ENCODE measurements at places on chromosomes 16 and 17.

GRCh38 chr16:67613808-67614207, 31.1 kb upstream of the CARMIL2 start:
- DNase-seq: peak; percentile 6

DNA sequence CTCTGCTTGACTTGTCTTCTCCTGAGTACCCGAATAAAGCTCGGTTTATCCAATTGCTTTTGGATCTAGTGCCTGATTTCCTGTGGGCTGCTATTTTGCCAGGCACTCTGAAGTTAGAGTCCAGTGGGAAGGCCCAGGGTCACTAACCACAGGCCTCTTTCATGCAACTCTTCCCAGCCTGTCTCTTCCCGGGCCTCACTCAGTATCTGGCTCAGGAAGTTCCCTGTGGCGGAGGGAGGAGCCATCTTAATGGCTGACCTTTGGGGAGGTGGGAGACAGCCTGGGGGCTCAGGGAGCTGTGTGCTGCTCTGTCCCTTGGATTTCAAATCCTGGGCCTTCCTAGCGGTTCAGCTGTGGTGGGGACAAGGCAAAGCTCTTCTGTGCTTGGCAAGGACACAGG, 328.5 kb downstream of the SLC39A11 start:
- no peak for DNase-seq

GRCh38 chr16:8594149-8594666, 3.9 kb upstream of the TMEM114 start:
- no peak for DNase-seq

DNA sequence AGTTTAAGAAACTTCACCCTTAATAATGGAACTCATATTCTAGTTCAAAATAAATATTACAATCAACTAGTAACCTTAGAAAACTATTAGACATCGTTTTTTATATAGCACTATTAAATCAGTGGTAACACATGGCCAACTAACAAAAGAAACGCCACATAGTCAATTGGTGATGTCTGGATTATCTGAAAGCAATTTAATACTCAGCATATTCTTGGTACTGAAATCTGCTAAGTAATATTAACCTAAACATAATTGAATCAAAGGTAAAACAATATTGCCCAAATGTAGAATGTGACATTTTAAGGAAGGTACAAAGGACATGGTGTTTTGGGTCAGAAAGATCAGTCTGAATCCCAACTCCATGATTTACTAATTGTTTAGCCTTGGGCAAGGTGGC, 11.1 kb upstream of the RSL1D1 start:
- no peak for DNase-seq

- no peak for DNase-seq
Measured at GRCh38 chr17:8762012-8762411, 3.7 kb upstream of the SPDYE4 start.

DNA sequence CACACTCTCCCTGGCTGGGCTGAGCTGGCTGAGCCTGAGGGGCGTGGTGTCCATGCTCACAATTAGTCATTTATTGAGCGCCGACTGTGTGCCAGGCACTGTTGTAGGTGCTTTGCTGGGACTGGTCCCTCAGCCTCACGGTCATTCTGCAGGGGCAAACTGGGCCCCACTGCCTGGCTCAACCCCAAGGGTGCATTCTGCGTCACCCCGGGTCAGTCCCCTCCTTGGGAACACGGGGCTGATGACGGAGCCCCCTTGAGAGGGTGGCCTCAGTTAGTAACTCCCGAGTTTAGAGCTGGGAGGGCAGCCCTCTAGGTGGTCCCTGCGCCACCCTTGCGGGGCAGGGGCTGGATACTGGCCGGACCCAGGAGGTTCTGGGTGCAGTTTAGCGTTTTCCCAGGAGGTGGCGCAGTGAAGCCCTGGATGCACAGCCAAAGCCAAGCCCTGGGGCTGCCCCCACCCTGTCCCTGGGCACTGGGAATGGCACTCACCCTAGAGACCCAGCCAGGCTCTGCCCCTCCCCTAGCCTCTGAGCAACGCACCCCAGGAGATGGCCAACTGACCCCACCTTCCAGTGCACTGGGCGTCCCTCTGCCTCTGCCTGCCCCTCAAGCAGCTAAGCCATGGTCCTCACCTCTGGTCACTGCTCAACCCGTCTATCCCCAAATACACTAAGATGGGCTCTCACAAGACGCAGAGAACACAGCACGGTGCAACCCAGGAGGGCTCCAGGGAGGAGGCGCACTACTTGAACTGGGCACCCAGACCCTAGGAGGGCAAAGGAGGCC, 243.2 kb upstream of the GSE1 start:
- DNase-seq: peak; percentile 51

DNA sequence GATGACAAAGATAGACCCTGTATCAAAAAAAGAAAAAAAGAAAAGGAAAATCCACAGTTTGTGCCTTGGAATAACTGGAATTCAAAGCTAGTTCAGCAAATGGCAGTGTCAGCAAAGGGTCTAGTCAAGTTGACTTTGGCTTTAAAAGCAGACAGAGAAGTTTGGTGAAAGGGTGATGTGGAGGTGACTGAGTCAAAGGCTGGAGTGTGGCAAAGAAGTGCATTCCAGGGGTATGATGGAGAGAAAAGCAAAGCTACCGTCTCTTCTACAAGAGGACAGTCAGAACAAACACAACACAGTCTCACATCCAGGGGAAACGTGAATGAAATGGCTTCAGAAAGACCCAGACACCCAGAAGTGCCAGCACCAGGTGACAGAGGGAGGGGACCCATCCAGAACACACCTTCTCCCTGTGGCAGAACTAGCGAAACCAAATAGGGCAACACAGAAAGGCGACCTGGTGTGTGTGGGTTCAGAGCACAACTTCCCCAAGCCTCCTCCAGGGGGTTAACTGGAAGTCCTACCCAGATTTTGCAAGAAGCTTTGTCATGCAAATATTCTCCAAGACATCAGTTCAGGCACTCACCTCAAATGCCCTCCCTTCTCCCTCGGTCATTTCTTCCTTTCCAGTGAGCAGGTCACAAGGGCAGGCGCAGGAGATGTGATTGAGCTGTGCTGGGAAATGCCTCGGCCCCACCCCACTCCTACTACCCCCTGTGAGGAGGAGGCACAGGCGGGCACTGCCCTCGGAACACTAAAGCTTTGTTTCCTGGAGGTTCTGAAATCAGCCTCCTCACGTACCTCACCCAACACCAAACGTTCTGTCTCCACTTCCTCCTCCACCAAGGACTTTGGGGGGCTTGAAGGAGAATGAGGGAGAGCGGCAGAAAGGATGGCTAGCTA, 481.9 kb downstream of the SOX9 start:
- DNase-seq: no peak

- no peak for DNase-seq
Measured at GRCh38 chr16:24775455-24775854, 46.0 kb downstream of the TNRC6A start.

DNA sequence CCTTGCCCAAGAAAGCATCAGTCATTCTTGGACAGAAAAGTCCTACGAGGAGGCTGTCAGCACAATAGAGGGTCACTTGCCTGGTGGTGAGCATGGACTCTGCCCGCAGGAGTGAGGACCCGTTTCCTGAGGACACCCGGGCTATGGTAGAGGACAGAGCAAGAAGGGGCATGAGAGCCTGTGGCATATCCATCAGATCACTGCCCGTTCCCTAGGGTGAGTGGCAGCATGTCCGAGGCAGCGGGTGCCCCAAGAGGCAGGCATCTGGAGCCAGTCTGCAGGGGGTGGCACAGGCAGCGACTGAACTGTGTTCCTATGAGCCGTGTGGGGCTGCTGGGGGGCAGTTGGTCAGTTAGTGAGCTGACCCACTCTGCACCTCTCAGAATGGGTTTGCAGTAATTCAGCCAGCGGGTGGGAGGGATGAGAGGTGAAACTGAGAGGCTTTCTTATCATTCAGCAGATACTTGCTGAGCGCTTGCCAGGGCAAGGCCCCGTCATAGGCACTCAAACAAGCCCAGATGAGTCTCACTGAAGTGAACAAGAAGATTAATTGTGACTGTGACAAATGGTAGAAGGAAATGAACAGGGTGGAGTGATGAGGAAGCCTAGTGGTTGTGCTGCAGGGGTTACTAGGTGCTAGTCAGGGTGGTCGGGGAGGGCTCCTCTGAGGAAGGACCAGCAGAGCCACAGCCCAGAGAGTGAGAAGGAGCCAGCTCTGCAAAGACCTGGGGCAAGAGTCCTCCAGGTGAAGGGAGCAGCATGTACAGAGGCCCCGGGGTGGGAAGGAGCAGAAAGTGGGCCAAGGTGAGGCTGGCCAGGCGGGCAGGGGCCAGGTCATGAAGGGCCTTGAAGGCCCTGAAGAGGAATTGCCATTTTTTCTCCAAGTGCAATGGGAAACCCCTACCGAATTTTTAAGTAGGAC, 87.9 kb downstream of the CLEC16A start:
- DNase-seq: no peak

GRCh38 chr17:81282876-81283275, 12.2 kb downstream of the SLC38A10 start:
- no peak for DNase-seq

GRCh38 chr16:19555938-19556771, 652 bp downstream of the VPS35L start:
- peak; percentile 22 for DNase-seq

DNA sequence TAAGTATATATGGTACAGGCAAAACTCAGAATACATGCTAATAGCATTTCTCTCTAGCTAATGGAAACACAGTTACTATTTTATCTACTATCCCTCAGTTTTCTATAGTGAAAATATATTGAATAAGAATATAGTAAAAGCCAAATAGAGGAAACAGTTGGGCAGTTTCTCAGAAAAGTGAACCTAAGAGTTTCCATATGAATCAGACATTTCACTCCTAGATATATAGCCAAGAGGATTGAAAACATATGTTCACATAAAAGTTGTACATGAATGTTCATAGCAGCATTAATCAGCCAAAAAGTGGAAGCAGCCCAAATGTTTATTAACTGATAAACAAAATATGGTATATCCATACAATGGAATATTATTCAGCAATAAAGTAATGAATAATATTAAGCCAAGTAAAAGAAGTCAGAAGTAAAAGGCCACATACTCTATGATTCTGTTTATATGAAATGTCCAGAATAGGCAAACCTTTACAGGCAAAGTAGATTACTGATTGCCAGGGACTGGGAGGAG, 134.6 kb downstream of the CYB561 start:
- no peak for DNase-seq

- no peak for DNase-seq
Measured at GRCh38 chr16:75007443-75007842, 8.6 kb downstream of the ZNRF1 start.

Data from stimulated activated CD4-positive, alpha-beta T cell treated with anti-CD3 and anti-CD28 coated beads, Interleukin-4, amount 100 ng/mL, for 24 hours (primary cell).